ENCODE measurements at places on chromosomes 12 and 14. TPM values are rescaled to one million over a fixed set of nuclear protein-coding genes. Genes with fewer than 3 reads are reported as not detected.

The IGFBP6 gene
- 1.6 TPM for total RNA-seq

DNA sequence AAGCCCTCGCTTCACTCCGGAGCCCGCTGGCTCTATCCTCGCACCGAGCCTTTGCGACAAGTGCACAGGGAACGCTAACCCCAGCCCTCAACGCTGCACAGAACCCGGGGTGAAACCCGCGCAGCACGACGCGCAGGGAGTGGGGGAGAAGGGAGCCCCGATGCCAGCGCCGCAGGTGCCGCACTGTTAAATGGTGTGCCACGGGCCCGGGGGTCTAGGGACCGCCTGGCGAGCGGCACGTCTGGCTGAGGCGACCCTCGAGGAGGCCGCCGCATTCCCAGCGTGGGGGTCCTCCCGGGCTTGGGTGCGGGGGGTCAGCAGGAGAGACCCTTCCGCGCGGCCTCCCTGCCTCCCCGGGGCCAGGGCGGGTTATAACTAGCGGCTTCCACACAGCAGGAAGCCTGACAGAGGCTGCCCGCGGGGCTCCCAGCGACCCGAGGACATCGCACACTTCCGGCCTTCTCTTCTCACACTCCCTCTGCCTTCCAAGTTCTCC, 23.8 kb upstream of the LRTM2 start:
- peak; percentile 34 for DNase-seq

DNA sequence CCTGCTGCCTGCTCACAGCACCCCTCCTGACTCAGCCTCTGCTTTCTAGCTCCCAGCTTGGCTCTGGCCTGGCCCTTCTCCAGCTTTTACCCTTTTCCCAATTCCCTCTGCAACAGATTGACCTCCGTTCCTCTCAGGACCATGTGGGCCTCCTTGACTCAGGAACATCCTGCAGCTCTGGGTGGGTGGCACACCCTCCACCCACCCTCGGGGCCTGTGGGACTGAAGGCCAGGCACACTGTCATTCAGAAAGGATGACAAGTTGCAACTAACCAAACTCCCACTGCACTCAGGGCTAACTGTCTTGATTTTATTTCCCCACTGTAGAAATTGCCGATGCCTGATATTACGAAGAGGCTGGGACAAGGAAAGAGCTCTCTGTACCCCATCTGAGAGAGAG, 59.4 kb downstream of the HELB start:
- no peak for DNase-seq

GRCh38 chr14:59897757-59898383, 22.1 kb upstream of the LRRC9 start:
- no peak for DNase-seq

DNA sequence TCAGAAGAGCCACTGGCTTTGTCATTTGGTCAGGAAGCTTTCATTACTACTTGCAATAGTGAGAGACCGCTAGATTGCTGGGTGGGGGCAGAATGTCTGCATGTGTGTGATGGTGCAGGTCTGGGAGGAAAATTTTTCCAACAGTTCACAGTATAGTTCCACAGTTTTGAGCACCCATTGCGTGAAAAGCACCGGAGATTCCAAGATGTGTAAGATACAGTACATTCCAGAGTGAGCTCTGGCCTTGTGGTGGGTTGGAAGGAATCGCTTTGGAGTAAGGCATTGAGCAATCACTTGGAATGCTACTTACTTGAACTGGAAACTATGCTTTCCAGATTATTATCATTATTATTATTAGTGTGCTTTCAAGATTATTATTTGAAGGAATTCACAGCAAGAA, 47.6 kb upstream of the FRMD6 start:
- no peak for DNase-seq

- DNase-seq, result no peak
Observed at GRCh38 chr12:897386-897785, 52.1 kb downstream of the RAD52 start.

All from CD8-positive, alpha-beta memory T cell (primary cell).